ENCODE measurements at places on chromosomes 3 and 15.

DNA sequence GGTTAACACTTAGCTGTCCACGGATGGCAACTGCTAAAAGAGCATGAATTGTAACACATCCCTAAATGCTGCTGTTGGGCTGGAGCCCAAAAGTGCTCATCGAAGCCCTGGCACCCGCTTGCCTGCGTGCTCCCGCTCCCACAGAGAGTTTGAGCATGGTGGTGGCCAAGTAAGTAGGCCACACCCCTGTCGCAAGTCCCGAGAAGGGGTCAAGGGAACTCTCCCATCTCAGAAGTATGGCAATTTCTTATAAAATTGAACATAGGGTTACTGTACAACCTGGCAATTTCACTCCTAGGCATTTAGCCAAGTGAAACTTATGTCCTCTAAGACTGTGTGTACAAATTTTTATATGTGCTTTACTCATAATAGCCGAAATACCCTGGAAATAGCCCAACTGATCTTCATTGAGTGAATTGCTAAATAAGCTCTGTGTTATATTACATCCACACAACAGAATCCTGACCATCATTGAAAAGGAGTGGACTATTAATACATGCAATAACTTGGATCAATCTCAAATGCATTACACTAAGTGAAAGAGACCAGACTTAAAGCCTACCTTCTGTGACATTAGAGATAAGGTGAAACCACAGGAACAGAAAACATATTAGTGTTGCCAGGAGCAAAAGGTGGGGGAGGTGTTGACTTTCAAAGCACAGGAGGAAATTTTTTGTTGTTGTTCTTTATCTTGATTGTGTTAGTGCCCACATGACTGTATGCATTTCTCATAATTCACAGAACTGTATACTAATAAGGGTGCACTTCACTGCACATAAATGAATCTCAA lies 1.5 kb upstream of the GCSAM start:
- no peak for DNase-seq

- DNase-seq: no peak
These were observed 1.3 kb upstream of the RFX7 start for GRCh38 chr15:56244811-56245576.

GRCh38 chr15:29920515-29920914 lies 98.2 kb upstream of the TJP1 start:
- DNase-seq: no peak

DNA sequence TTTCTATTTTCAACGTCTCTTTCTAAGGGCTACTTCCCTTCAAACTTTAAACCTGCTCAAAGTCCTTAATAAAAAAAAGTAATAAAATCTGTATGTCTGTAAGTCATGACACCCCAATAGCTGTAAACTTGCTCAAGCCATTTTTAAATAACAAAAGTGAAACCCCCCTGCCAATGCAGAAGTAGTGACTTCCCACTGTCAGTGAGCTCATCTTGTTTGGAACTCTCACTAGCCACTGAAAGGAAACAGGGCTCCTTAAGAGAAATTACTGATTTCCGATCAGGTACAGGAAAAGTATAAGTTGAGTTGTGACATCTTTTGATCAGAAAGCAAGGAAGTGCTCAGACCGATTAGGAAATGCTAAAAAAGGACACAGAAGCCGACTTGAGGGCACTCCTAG lies 27.6 kb upstream of the GPR171 start:
- DNase-seq: no peak

All from fibroblast of skin of scalp (primary cell).